Stimulated activated CD8-positive, alpha-beta memory T cell treated with anti-CD3 and anti-CD28 coated beads, Interleukin-7, amount 100 ng/mL, for 24 hours (primary cell): ENCODE measurements at places on chromosomes 2 and 18.

GRCh38 chr2:137117385-137117784, 352.0 kb downstream of the THSD7B start:
- no peak for DNase-seq

DNA sequence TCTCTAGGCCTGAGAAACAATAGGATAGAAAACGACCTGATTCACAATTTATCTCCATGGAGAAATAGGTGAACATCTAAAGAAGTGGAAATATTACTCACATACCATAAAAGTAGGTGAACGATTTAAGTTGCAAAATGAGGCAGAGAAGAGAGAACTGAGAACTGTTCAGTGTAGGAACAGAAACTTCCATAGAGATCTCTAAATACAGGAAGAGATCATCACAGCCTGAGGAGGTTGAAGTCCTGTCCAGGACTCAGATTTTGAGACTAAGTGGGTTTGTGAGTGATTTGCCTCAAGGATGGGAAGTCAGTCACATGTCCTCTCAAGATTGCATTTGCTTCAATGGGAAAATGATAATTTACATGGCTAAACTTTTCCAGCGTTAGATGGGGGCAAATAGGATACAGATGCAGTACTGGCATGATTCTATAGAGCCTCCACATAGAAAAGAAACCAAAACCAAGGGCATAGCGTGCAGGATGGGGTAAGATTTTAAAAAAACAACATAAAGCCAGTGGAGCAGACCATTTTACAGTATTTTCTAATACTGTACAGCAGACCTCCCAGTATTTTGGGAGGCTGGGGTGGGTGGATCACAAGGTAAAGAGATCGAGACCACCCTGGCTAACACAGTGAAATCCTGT, 68.8 kb downstream of the MEP1B start:
- no peak for DNase-seq

DNA sequence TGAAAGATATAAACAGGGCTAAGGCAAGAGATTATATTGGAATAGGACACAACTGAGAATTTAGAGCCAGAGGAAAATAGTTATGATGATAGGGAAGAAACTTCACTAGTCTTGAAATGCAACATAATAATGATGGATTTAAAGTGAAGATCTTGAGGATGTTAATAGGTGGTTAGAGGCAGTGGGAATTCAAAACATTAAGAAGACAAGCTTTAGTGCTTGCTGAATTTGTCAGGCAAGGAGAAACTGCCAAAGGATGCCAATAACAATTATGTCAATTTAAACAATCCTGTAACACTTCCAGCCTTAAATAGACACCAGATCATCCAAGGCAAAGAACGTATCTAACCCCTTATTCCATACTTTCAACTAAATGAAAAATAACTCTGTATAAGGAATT, 330.1 kb downstream of the ERBB4 start:
- no peak for DNase-seq

- no peak for DNase-seq
Observed at GRCh38 chr18:10878703-10879102, 270.7 kb downstream of the PIEZO2 start.

- no peak for DNase-seq
Observed at GRCh38 chr2:86370579-86370978, 33.2 kb upstream of the REEP1 start.

DNA sequence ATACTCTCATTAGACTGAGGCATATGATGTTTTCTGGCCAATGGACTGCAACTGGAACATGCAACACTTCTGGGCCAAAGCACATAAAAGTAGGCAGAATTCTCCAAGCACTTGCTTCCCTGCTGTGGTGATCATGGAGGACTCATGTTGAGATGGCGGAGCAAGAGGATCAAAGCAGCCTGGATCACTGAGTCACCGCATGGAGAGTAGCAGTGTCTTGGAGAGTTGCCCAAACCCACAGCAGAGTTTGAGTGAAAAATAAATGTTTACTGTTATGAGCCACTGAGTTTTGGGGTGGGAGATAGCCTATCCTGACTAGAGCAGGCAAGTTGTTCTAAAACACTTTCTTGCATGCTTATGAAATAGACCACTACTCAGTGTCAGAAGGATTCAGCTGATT, 359.5 kb downstream of the ZNF521 start:
- no peak for DNase-seq

DNA sequence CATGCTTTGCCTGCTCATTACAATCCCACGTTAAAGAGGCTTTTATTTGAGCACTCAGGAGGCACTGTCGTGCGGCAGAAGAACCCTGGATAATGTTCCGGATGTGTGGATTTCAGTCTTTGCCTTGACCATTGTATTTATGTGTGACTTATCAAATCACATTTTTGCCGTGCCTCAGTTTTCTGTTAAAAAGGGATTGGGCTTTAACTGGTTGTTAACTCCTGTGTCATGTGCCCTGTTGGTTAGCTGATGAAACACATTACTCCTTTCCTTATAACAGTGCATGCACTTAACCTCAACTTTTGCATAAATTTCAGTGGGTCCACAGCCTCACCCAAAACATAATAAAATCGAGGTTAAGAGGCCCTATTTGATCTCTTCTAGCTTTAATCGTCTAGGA, 52.7 kb downstream of the NAB1 start:
- DNase-seq = no peak

DNA sequence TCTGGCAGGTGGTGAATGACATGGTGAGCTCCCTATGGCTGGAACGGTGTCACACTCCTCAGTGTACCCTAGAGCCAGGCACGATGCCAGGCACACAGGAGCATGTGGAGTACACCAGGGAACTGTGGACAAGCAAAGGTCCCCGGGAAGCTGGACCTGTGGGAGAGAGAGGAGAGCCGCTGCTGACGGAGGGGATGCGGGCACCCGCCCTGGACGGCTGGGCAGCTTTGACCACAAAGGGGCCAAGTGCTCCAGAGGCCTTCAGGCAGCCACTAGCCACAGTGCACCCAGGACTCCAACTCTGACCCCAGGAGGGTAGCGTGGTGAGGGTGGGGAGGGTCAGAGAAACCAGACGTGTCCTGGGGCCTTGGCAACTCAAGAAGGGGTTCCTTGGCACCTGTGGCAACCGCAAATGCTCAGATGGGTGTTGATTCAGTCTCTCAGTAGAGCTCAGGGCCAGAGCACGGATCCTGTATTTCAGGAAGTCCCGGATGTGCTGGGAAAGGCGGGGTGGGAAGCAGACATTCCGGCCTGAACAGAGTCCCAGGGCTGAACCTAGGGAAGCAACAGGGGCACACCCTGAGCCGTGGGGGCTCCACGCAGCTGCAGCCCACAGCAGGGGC, 2.3 kb upstream of the MAB21L4 start:
- DNase-seq = no peak

DNA sequence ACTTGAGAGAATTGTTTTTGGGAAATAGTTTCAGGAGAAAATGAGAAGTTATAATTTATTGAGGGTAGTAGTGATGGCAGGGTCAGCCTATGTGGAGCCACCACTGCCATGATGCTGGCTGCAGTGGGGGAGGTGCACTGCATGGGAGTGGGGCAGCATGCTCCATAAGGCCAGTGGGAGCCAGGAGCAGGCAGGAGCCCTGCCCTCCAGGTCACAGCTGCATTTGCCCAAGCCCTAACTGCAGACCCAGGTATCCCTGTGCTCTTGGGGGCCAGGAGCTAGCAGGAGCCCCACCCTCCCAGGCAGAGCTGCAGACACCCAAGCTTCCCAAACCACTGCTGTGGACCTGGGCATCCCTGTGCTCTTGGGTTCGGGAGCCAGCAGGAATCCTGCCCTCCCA, 757.3 kb upstream of the CRIM1 start:
- no peak for DNase-seq

GRCh38 chr2:135996304-135996703, 10.9 kb upstream of the DARS1 start:
- DNase-seq = no peak

DNA sequence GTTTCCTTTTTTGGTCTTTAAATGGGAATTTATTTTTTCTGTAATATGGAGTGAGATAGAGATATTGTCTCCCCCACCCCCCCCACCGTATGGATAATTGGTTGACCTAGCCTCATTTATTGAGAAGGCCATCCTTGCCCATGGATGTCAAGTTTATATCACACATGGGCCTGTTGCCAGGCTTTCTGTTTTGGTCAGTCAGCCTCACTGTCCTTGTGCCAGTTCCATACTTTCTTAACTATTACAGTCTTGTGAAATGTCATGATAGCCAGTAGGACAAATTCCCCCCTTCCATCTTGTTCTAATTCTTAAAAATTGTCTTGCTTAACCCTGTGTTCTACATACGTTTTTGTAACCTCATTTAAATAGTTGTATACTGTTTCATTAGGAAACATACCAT, 12.5 kb downstream of the BABAM2 start:
- DNase-seq = no peak

GRCh38 chr2:162062559-162062958, 11.5 kb downstream of the DPP4 start:
- no peak for DNase-seq

DNA sequence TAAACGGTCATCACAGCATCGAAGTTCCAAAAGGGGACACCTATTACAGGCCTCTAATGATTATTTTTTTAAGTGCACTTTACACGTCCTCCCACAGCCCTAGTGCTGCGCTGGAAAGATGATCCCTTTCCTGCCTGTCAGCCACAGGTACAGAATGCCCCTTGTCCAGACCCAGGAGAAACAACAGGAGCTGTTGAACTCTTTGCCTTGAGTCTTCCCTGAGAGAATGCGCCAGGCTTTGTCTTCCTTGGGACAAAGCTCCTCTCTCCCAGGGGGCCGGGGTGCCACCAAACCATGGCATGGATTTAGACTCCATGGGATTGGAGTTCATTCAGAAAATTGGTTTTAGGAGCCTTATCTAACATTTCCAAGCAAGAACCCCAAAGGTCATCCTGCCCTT, 319.0 kb upstream of the SOX11 start:
- no peak for DNase-seq

- DNase-seq = no peak
Observed at GRCh38 chr18:77597726-77598125, 348.1 kb downstream of the GALR1 start.

GRCh38 chr2:95359501-95359930, 43.0 kb upstream of the FAHD2A start:
- DNase-seq = no peak

- no peak for DNase-seq
Observed at GRCh38 chr2:100976645-100977391, 25.3 kb upstream of the RPL31 start.

DNA sequence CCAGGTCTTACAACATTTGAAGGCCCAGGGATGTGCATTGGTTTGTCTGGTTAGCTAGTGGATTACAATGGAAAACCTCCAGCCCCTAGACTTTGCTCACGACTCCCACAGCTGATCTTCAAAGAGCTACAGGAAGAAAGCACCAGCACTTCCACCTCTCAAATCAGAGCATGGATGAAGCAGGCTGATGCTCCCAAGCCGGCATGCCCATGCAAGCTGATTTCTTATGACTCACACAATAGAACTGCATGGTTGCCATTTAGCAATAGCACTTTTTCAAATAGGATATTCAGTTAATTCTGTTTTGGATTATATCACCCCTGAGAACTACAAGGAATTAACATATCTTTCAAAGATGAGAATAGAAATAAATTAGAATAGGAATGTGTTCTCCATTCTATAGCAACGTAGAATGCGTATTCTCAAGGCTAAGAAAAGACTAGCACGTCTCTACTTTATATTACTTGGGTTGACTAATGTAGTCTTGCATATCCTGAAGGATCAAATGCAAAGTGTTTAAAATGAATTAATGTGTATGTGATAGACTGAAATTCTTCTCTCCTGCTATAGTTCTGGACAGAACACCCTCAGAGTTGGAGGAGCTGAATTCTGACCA, 292.4 kb downstream of the TRIB2 start:
- no peak for DNase-seq

DNA sequence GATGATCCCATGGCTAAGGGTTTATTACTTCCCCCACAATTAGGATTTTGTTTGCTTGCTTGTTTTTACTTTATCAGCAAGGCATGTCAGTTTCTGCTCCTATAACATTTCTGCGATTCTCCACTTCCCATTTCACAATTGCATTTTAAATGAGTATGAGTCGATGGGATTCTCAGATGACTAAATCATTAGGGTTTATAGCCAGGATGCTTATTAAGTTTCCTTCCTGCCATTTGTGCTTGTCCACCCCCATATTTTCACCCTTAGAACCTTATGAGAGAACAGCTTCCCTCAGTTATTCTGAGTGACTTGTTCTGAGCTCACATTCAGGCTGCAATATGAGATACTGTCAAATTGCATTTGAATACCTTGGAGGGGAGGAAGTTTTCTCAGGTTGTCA, 37.9 kb upstream of the C1GALT1C1L start:
- DNase-seq = no peak

GRCh38 chr2:206728277-206729199, 10.3 kb upstream of the DYTN start:
- DNase-seq = no peak

DNA sequence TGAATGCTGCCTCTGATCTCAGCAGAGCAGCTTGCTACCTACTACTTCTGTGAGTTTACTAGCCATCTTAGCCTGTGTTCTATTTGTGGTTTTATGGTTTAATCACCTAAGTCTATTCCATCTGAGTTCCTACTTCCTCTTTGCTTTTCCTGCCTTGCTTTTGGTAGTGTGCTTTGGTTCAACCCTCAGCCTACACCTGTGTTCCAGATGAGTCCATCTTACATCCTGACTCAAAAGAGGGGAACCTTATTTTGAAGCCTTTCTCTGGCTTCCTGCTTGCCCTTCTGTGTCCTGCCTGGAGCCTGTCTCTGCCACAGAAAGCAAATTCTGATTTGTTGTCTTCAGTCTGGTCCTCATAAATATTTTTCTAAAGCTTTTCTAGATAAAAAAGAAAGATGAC, 530.3 kb upstream of the MEX3C start:
- no peak for DNase-seq

- DNase-seq = no peak
Observed at GRCh38 chr2:111975819-111976218, 77.4 kb downstream of the MERTK start.

GRCh38 chr2:43774617-43775016, 778 bp downstream of the DYNC2LI1 start:
- no peak for DNase-seq

DNA sequence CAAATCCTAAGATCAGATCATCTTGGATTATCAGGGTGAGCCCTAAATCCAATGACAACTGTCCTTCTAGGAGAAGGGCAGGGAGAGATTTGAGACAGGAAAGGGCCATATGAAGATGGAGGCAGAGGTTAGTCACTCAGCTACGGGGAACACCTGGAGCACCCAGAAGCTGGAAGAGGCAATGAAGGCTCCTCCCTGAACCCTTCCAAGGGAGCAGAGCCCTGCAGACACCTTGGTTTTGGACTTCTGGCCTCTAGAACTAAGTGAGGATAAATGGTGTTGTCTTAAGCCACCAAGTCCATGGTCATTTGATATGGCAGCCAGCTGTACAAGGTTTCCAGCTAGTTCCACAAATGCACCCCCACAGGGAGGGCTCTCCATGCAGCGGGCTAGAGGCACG, 6.9 kb upstream of the PTPN2 start:
- no peak for DNase-seq

DNA sequence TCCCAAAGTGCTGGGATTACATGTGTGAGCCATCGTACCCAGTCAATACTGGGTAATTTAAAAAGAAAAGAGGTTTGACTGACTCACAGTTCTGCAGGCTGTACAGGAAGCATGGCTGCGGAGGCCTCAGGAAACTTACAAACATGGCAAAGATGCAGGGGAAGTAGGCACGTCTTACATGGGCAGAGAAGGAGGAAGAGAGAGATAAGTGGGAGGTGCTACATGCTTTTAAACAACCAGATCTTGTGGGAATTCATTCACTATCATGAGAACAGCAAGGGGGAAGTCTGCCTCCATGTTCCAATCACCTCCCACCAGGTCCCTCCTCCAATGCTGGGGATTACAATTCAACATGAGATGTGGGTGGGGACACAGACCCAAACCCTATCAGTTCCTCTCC, 192.5 kb downstream of the ATAD2B start:
- DNase-seq = no peak
